Bone marrow (tissue), 2 donors: ENCODE measurements at places on chromosomes 2 and 18.

- DNase-seq: no peak
These were observed 26.5 kb upstream of the INO80C start for GRCh38 chr18:35524226-35524625.

GRCh38 chr2:48120112-48120511 lies 213.8 kb upstream of the FBXO11 start:
- DNase-seq: no peak

DNA sequence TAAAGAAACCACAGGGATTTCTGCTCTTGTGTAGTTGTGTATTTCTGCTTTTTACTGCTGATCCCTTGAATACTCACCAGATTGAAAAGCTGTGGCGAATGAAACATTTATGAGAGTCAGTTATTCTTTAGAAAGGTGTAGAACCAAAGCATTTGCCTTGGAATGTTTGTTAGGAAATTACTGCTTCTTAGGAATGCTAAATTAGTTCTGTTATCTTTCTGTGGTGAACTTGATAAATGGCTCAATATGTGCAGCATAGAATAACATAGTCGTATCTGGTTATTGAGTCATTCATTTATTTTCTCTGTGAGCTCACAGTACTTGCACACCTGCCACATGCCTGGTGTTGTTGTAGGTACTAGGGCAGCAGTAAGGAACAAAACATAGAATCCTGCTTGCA lies 57.0 kb upstream of the FAM237A start:
- no peak for DNase-seq

DNA sequence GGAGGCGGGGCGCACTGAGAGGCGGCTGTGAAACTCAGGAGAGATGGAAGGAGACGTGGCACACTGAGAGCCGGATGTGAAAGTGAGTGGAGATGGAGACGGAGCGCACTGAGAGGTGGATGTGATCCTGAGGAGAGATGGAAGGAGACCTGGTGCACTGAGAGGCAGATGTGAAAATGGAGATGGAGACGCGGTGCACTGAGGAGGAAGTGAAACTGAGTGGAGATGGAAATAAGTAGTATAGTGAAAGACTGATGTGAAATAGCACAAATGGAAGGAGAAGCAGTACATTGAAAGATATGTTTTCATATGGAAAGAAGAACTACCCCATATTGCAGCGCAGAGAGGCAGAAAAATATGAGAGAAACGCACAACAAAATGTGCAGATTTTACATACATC lies 281.6 kb upstream of the RGPD4 start:
- no peak for DNase-seq

- peak; percentile 33 for DNase-seq
These were observed 76.0 kb downstream of the ARHGAP15 start for GRCh38 chr2:143205106-143205764.

DNA sequence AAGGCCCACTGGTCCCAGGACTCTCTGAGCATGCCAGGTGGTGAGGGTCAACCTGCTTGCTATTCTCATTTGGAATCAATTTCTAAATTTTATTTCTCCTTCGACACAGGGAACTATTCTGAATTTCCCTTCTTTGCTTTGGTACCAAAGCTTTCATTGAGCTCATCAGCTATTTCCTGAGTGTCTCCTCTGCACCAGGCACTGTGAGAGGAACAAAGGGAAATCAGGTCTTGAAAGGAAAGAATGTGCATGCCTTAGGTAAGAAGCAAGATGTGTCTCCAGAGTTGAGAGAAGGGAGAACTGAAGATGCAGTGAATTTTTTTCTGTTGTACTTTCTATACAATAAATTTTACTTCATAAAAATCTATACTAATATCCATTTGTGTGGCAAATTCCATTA lies 17.9 kb downstream of the SPATS2L start:
- no peak for DNase-seq

- no peak for DNase-seq
These were observed 5.6 kb upstream of the GPR17 start for GRCh38 chr2:127640082-127641072.

- no peak for DNase-seq
These were observed 8.4 kb upstream of the VAPA start for GRCh38 chr18:9905401-9905922.

DNA sequence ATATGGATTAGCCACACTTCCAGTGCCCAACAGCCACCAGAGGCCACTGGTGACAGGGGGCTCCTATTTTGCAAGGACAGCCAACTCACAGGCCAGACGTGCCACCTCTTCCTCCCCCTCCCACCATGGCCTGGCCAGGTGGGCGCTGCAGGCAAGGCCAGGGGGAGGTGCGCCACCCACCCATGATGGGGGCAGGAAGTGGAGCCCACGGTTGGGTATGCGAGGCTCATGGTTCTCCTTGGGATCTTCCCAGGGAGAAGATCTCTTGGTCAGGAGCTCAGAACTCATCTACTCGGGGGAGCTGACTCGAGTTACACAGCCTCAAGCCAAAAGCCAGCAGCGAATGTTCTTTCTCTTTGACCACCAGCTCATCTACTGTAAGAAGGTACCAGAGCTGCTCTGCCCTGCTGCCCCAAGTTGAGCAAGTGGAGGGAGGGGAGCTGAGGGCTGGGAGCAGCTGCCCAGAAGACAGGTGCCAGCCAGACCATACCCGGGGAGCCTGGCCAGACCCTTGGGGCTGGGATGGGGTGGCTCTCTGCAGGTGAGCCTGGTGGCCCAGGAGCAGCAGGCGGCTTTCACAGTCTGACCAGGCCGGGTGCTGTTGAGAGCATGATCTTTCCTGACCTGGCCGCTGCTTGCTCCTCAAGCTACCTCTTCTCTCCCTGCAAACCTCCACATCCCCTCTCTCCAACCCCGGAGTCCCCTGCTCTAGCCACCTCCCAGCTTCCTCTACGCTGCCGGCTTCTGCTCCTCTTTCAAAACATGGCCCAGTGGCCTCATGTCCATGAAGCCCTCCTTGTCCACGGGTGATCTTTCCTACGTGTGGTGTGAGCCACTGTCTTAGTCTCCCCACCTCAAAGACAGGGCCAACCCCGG lies 49.8 kb downstream of the FAM168B start:
- no peak for DNase-seq

DNA sequence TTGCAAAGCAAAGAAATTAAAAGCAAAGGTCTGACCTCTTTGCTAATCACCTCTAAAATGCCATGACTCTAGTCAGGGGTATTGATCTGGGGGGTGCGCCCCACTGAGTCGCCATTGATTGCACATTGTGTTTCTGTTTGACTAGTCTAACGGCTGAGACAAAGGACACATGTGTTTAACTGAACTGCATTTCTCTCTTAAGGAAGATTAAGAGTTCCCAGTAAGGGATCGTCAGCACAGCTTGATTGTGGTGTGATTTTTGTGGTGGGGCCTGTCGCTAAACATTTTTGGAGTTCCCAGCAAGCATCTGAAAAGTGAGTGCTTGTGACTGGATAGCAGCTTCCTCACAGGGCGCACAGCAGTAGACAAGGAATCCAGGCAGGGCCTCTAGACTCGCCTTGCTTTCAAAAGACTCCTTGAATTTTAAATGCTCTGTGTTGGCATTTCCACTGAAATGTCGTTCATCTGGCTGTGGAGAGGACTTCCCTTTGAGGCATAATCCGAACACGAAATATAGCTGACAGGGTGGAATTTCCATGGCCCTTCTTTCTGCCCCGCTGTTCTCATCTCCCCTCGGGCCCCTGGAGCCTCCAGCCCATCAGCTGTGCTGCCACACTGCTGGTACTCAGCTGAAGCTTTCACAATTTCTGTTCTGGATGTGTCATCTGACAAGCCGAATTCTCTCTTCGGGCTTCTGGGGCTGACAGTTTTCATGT lies 126.3 kb downstream of the FAM168B start:
- no peak for DNase-seq

GRCh38 chr2:102410952-102411351 lies 12.0 kb upstream of the IL18RAP start:
- DNase-seq: no peak

GRCh38 chr2:129212299-129212958 lies 767.0 kb upstream of the RAB6C start:
- no peak for DNase-seq

GRCh38 chr2:109269706-109270504 lies 140.9 kb downstream of the SH3RF3 start:
- no peak for DNase-seq

DNA sequence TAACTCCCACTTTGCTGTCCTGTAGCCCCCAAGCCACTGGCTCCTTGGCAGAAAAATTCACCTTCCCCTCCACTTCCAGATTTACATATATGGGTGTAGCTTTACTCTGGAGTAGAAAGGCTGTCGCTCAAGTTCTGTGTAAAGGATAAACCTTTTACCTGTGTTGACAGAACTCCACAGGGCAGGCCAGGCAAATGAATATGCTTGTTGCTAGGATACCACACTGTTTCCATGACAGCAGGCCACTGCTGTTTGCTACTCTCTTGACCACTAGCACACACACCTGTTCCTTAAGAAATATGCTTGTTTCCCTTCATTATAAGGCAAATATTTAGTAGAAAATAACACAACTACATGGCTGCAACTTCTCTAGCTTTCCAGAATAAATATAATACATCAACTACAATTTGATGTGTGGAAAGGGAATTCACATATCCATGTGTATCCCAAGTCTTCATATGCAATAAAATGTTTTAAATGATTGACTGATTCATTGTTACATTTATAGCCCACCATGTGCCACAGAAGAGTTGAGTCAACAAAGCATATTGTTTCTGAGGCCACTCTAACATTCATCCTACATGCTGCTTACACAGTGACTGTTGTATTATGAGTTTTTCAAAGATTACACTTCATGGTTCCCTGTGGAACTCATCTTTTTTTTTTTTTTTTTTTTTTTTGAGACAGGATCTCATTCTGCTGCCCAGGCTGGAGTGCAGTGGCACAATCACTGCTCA lies 56.2 kb upstream of the ROCK1 start:
- no peak for DNase-seq

- DNase-seq: no peak
These were observed 103.1 kb downstream of the ZNF532 start for GRCh38 chr18:58967751-58968254.

DNA sequence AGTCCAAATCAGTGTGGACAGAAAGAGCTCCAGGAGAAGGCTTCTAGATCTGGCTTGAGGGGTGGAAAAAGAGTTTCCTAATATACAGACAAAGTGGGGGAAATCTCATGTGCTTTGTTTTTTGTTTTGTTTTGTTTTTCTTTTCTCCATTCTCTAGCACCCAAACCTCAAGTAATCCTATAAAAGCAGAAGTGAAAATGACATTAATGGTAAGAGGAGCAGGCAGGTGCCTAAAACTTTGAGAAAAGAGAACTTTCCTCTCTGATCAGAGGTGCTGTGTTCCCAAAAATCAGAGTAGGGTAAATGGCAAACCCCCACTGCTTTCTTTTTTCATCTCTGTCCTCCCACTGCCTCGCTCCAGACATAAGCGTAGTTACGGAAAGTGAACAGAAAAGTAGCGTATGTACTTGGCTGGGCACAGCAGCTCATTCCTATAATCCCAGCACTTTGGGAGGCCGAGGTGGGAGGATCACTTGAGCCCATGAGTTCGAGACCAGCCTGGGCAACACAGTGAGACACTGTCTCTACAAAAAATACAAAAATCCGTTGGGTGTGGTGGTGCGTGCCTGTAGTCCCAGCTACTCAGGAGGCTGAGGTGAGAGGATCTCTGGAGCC lies 77.8 kb downstream of the FAM161A start:
- no peak for DNase-seq

- no peak for DNase-seq
These were observed 7.7 kb downstream of the L3MBTL4 start for GRCh38 chr18:6406910-6407470.

- DNase-seq: no peak
These were observed 39.3 kb upstream of the SERPINB2 start for GRCh38 chr18:63848159-63848558.

DNA sequence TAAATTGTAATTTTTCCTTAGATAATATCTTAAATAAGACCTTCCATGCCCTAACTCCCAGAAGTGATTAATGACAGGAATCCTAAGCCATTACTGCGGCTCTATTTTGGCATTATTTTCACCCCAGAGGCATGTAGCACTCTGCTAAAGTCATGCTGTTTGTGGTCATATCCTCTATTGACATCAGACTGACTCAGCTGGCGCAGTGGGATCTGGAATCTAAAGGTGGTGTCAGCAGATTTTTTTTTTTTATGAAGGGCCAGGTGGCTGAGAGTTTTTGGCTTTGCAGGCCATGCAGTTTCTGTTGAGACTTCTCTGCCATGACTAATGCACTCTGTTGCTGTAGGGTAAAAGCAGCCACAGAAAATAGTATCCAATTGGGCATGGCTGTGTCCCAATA lies 64.1 kb upstream of the ACVR1C start:
- DNase-seq: no peak

DNA sequence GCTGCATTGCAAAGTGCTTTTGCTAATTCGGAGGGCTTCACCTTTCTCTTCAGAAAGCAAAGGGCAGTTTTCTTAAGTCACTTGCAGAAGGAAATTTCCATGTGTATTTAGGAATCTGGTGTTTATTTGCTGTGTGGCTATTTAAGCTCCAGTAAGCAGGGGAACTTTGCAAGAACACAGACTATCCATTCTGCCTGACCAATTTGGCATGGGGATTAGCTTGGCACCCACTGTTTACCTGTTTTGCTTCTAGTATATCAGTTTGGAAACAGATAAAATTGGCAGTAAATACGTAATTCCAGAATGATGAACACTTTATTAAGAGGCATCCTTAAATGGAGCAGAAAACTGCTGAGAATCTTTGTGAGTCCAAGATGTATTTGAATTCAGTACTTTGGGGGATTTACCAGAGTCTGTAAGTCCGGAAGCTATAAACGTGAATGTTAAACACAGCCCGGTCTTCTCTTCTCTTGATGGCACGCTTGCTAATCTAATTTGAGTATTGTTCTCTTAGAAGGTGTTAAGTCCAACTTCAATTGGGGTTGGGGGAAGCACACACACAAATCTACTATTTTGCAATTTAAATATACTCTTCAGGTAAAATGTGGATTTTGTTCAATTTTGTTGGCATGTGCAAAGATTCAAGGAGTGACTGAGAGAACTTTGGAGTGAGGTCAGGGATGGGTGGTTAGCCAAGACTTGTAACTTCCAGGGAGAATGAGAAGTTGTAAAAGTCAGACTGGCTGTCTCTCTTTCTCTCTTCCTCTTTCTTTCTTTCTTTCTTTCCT lies 650 bp downstream of the ACKR3 start:
- DNase-seq: no peak

DNA sequence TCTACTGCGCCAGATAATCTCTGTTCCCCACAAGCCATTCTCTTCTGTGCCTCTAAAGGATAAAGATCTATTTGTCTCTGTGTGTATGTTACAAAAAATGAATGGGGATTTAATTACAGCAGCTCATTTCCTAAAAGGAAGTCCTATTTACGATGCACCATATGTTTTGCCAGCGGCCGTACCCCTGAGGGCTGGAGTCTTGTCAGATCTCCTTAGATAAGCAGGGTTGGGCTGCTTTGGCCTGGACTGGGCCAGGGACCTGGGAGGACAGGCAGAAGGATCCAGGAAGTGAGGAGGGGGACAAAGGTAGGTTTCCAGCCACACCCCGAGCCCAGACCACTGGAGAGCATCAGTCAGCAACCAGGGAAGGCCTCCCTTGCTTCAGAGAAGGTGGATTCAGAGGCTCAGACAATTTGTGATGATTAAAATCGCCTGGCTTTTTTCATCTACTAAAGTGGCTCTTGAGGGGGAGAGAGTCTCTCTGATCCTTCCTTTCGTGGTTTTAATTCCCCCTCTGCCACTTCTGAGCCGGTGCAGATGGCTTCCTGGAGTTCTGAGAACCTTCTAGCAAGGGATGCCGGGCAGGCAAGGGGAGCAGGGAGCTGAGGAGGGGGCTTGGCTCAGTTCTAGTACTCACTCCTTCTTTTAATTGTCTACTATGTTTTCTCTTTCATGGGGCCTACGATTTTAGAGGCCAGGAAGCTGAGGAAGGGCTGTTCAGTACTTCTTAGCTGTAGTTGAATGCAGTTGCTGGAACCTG lies 42.1 kb downstream of the MYCN start:
- no peak for DNase-seq

GRCh38 chr18:3177902-3178687 lies 41.7 kb downstream of the MYOM1 start:
- DNase-seq: peak; percentile 96
